Heart left ventricle (tissue), 16 donors: ENCODE measurements at places on chromosomes 3 and 15.
A peak's percentile ranks its signal among the peaks of the same experiment; 100 is the strongest.

DNA sequence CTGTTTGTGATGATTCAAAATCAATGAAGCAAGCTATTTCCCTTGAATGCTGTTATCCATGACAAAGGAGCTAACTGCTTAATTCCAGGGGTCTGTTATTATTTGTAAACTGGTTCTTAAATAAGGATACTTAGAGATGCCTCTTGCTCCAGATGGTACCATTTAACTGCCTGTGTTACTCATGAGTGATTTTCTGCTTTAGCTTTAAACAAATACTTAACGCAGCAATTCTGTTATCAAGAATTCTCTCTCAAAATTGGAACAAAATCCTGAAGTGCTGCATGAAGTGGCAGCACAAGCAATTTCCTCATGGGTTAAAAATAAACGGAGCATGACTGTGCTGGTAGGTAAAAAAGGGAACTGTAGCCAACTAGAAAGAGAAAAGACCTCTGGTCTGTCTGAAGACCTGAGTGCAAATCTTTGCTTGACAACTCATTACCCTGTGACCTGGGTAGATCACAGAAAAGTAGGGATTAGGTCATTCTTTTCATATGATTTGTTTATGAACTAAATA, 62.5 kb upstream of the GBE1 start:
- DNase-seq, result no peak

DNA sequence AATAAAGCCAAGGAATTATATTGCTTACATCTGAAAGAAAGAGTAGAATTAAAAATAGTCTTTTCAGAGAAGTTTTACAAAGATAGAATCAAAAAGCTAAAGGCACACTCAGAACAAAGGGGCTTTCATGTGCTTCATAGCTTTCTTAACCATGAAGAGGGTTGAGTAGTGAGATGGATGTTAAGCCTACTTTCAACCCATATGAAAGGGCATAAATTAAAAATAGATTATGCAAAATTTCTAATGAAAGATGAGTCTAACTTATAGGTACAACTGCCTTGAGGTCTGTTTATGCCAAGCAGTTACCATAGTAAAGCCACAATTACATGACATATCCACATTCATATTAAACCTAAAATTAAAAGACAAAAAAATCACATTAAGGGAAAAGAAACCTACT, 223.3 kb upstream of the ARHGEF26 start:
- no peak for DNase-seq

- DNase-seq, result no peak
Measured at GRCh38 chr15:74389241-74390048, 22.0 kb upstream of the CYP11A1 start.

DNA sequence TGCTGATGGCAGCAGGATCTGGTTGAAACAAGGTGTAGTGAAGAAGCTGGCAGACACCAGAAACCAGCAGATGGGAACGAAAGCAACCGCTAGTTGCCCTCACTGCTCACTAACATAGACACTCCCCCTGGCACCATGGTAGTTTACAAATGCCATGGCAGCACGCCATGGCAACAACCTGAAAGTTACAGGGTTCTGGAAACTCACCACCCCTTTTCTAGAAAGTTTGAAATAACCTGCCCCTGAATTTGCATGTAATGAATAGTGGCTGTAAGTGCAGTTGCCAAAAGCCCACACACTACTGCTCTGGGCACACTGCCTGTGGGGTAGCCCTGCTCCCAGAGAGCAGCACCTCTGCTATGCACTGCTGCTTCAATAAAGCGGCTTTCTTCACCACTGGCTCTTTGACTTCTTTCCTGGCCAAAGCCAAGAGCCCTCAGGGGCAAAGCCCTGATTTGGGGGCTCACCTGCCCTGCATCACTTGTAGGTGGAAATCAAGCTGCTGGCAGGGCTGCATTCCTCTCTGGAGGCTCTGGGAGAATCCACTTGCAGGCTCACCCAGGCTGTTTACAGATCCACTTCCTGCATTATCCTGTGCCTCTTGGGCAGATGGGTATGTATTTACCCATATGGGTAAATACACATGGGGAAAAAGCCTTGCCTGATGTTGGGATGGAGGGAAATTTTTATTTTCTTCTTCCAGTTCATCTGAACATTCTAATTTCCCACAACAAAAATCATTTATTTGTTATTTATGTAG, 2.0 kb upstream of the GP9 start:
- DNase-seq, result no peak

- no peak for DNase-seq
Measured at GRCh38 chr3:101944308-101944707, 95.0 kb downstream of the NFKBIZ start.

GRCh38 chr3:117708601-117709000, 999.0 kb downstream of the TUSC7 start:
- no peak for DNase-seq

GRCh38 chr3:14214764-14215163, 36.1 kb downstream of the LSM3 start:
- no peak for DNase-seq

GRCh38 chr3:55180161-55180560, 252.3 kb upstream of the LRTM1 start:
- DNase-seq, result no peak

GRCh38 chr3:9015250-9015649, 52.0 kb upstream of the RAD18 start:
- DNase-seq, result no peak

GRCh38 chr3:86382556-86382955, 608.4 kb downstream of the VGLL3 start:
- no peak for DNase-seq

- DNase-seq, result no peak
Measured at GRCh38 chr3:81198216-81198615, 563.2 kb downstream of the GBE1 start.

DNA sequence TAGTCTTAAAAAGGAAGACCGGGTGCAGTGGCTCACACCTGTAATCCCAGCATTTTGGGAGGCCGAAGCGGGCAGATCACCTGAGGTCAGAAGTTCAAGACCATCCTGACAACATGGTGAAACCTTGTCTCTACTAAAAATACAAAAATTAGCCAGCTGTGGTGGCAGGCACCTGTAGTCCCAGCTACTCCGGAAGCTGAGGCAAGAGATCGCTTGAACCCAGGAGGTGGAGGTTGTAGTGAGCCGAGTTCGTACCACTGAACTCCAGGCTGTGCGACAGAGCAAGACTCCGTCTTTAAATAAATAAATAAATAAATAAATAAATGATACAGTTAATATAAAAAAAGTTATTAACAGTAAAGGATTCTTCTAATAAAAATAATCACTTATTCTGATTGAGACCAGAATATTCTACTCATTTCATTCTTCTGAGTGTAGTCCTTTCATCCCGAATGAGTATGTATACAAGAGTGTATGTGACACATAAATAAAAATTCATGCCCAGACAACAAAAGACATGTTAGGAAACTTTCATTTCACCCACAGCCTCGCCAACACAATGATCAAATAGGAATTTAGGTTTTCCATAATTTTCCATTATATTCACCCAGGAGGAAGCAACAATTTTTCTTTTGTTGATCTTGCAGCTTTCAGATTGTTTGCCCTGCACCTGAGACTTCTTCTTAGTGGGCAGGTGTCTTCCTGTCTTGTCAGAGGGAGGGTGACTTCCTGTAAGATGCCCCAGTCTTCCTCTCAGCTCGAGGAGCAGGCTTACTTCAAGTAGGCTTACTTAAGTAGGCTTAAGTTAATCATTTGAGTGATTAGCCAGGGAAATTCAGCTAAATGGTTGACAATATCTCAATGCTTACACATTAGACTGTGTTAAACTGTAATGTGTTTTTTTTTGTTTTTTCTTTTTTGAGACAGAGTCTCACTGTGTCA, 7.8 kb upstream of the NUP210 start:
- no peak for DNase-seq

DNA sequence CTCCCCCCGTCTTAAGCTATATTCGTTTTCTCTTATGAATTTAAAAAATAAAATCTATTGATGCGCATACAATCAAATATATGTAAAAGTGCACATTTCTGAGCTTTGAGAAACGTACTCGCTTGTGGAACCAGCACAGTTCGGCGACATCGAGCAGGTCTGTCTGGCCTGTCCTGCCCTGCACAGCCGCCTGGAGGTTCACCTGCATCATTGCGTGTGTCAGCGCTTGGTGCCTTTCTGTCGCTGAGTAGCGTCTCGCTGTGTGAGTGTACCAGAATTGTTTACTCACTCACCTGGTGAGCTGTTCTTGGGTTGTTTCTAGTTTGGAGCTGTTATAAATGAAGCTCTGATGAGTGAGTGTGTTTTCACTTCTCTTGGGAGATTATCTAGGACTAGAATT, 104.0 kb downstream of the VGLL4 start:
- DNase-seq, result no peak

- DNase-seq, result peak; percentile 84
Measured at GRCh38 chr3:4720316-4721075, 227.3 kb downstream of the ITPR1 start.

DNA sequence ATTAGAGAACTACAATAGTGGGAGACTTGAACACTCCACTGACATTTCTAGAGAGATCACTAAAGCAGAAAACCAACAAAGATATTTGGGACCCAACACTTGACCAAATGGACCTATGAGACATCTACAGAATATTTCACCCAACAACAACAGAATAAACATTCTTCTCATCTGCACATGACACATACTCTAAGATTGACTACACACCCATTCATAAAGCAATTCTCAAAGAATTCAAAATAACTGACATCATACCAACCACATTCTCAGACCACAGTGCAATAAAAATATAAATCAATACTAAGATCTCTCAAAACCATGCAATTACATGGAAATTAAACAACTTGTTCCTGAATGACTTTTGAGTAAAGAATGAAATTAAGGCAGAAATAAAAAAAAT, 473.7 kb downstream of the LPP start:
- no peak for DNase-seq

GRCh38 chr3:71464613-71465012, 118.9 kb downstream of the FOXP1 start:
- no peak for DNase-seq

DNA sequence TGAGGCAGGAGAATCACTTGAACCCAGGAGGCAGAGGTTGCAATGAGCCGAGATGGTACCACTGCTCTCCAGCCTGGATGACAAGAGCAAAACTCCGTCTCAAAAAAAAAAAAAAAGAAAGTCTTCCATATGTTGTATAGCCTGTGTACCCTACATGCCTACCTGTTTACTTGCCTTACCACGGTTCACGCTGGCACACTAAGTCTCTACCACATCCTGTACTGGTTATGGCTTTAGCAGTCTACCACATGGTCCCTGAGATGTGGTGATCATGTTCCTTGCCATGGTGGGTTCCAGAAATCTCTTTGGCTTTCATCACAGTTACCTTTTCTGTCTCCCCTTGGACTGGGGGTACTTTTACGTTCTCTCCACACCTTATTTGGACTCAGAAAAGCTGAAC, 63.8 kb upstream of the TBC1D5 start:
- no peak for DNase-seq

DNA sequence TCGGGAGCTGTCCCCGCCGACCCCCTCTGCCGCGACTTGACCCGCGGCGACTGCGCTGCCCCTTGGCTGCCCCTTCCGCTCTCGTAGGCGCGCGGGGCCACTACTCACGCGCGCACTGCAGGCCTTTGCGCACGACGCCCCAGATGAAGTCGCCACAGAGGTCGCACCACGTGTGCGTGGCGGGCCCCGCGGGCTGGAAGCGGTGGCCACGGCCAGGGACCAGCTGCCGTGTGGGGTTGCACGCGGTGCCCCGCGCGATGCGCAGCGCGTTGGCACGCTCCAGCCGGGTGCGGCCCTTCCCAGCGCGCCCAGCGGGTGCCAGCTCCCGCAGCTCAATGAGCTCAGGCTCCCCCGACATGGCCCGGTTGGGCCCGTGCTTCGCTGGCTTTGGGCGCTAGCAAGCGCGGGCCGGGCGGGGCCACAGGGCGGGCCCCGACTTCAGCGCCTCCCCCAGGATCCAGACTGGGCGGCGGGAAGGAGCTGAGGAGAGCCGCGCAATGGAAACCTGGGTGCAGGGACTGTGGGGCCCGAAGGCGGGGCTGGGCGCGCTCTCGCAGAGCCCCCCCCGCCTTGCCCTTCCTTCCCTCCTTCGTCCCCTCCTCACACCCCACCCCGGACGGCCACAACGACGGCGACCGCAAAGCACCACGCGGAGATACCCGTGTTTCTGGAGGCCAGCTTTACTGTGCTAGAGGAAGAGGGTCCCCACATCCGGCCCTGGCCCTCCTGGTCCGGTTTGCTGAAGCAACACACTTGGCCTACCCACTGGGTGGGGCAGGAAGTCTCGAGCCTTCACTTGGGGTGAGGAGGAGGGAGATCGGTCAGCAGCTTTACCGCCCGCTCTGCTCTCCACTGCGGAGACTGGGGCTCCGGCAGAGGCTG, at the start of gene RASSF1:
TSS of gene RASSF1 (minus strand) at position 389 of the 882 bp plus-strand sequence. CDS start at position 358, 31 bp downstream.
- DNase-seq, result peak; percentile 86

DNA sequence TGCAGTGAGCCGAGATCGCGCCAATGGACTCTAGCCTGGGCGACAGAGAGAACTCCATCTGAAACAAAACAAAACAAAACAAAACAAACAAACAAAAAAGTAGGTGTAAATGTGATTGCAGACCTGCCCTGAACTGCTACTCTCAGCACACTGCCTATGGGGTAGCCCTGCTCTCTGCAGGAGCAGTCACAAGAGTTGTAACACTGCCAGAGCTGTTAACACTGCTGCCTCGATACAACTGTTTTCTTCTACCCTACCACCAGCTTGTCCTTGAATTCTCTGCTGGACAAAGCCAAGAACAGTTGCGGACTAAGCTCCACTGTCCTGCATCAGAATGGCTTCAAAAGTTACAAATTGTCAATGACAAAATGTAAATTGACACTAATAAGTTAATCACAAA, 89.3 kb downstream of the ALCAM start:
- DNase-seq, result no peak

- DNase-seq, result no peak
Measured at GRCh38 chr3:128969993-128970739, 23.7 kb downstream of the CFAP92 start.
